CD4-positive, alpha-beta T cell (primary cell): ENCODE measurements at places on chromosomes 16 and 17.
A peak's percentile ranks its signal among the peaks of the same experiment; 100 is the strongest.

- DNase-seq, result no peak
Observed at GRCh38 chr16:4362476-4363135, 9.0 kb upstream of the VASN start.

GRCh38 chr17:10041287-10041612 is 136.2 kb upstream of the RCVRN start:
- no peak for DNase-seq

- DNase-seq, result no peak
Observed at GRCh38 chr16:57637020-57637419, 8.6 kb downstream of the ADGRG1 start.

GRCh38 chr17:15466131-15466530 is 1.3 kb downstream of the CDRT4 start:
- no peak for DNase-seq

GRCh38 chr16:15576960-15577958 is 65.7 kb downstream of the MARF1 start:
- DNase-seq, result no peak

DNA sequence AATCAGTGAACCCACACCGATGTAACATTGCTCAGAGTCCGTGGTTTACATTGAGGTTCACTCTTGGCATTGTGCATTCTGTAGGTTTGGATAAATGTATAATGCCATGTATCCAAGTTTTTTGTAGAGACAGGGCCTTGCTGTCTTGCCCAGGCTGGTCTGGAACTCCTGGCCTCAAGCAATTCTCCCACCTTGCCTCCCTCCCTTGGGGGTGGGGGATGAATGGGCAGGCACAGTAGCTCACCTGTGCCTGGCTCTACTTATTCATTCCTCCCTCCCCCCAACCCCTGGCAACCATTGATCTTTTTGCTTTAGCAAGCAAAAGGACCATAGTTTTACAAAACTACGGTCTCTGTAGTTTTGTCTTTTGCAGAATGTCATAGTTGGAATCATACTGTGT is 181.4 kb downstream of the SPECC1 start:
- DNase-seq, result no peak

DNA sequence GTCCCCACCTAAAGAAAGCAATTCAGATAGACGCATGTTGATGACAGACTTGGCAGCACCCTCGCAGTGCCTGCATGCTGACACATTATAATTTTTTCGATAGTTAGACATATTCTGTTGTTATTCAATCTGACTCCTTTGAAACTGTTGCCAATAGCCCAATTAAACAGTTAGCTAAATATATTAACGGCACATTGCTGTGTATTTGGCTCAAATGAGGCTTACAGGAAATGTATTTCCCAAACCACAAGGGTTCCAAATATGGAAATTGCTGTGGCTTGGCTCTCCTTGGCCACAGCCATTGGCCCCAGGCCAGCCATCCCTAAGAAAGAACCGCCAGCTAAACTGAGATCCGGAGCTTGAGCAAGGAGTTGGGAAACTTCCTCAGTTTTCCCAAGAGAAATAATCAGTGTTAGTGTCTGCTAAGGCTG is 31.1 kb downstream of the C16orf82 start:
- DNase-seq, result no peak

DNA sequence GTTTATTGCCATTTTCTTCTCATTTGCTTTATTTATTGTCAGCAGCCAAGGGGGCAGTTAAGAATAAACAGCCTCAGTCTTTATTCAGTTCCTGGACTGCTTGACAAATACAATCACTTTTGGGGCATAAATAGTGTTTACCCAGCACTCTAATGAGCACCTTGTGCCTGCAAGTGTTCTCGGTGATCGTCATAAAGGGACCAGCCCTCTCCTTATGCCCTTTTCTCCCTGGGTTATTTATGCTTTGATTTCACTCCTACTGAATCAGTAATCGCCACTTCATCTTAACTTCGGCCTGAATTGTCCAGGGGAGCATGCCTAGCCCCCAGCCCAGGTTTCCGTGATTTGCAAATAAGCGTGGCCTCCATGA is 55.7 kb upstream of the CACNG5 start:
- no peak for DNase-seq

GRCh38 chr17:11622492-11622891 is 24.2 kb downstream of the DNAH9 start:
- DNase-seq, result no peak

GRCh38 chr17:78896834-78897663 is 6.0 kb downstream of the CEP295NL start:
- DNase-seq, result no peak

GRCh38 chr17:65743308-65743655 is 181.8 kb upstream of the AXIN2 start:
- DNase-seq, result no peak

DNA sequence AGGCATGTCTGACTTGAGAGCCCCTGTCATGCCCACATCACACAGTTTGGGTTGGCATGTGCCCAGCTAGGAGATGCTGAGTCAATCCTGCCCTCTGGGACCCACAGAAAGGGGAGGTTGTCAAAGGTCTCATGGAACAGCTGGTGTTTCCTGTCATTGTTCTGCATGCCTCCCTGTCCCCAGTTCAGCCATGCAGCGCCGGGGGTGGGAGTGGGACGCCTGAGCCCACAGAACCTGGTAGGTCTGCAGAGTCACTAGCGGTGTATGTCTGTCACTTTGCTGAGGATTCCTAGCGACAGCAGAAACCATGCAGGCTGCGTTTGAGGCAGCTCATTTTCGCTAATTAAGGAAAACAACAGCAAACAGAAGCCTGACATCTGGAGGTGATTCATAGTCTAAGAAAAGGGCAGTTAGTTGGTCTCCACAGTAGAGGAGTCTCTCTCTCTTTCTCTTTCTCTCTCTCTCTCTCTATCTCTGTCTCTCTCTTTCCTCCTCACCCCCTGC is 19.6 kb upstream of the CCL1 start:
- no peak for DNase-seq

DNA sequence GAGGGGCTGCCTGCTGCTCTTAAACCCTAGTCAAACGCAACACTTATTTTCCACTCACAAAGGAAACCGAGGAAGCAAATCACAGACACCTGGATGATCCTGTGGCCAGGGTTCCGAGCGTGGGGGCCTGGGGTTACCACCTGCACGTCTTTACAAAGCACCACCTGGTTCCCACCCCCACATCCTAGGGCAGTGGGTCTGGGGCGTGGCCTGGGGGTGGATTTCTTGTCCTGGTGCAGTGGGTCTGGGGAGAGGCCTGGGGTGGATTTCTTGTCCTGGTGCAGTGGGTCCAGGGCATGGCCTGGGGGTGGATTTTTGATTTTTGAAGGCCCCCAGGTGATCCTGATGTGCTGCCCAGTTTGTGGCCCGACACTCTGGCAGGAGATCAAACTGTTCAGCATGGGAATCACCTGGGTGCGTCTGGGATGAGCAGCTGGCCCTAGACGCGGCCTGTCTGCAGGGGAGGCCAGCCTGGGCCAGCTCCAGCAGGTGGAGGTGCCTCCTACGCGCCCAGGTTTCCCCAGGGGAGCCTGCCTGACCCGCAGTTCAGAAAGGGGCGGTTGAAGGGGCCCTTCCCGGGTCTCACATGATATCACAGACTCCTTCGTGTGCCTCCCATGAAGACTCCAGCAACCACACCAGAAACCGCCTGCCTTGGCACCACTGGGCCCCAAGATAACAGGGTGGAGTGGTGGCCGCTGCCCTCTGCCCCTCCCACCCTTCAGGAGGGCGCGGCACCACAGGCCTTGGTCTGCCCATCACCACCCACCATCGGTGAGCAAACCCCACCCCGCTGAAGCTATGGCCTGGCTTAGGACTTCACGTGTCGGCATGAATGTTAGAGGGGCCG is 6.3 kb downstream of the HAGH start:
- no peak for DNase-seq

DNA sequence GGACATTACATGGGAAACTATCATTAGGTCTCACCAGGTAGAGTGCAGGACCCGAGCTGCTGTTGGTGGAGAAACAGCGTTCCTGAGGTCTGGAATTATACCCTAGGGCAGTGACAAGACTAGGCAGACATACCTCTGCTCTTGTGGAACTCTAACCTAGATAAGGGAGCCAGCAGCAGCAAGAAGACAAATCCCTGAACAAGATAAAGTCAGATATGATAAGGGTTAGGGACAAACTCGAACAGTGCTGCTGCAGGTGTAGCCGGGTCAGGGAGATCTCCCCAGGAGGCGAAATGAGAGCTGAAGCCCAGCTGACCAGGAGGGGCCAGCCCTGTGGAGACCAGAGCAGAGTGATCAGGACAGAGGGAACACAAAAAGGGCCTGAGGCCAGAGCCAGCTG is 34.7 kb downstream of the ARSG start:
- no peak for DNase-seq

DNA sequence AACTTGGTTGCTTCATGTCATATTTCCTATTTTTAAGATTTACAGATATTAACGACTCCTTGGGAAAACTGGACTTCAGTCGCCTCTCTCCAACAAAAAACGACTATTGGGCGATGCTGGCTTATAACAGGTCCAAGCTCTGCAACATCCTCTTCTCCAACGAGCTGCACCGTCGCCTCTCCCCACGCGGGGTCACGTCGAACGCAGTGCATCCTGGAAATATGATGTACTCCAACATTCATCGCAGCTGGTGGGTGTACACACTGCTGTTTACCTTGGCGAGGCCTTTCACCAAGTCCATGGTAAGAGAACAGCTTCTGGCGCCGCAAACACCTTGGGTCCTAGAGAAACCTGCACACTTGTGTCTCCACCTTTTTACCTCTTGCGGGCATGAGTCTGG is 333.0 kb downstream of the WWOX start:
- no peak for DNase-seq

DNA sequence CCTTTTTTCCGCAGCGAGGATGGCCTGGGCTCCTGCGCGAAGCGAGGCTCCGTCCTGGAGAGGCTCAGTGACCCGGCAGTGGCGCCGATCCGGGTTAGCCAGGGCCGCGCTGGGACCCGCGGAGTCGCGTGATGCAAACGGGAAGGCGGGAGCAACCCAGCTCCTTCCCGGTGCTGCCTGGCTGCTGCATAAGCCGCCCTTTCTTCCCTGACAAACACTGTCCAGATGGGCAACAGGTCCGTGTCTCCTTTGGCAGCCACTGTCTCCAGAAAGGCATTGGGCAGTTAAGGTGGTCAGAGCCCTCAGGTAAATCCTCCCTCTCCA is 21.8 kb upstream of the ZNHIT3 start:
- no peak for DNase-seq

DNA sequence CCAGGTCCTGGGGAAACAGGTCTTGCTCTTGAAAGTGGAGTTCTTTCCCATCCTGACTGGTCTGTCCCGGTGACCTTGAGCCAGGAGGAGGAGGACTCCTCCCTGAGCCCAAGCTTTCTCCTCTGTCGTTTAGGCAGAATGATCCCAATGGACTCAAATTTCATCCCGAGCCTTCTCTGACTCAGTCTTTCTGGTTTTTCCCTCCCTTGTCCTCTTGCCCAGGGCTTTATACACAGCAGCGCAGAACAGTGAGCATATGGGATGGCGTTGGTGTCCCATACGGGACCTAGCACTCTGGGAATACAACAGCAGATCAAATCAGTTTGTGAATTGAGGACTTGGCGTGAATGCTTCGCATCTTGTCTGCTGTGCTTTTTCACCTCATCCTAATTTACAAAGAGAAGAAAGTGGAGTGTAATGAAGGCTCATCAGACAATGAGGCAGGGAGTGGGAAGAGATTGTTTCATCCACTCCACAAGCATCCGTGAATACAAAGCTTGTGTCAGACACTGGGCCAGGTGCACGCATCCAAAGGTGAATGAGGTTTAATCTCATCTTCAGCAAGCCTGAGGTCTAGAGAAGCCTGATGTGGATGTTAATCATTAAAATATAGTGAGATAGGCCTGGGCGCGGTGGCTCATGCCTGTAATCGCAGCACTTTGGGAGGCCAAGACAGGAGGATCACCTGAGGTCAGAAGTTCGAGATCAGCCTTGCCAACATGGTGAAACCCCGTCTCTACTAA is 1.1 kb upstream of the XYLT1 start:
- DNase-seq, result no peak

GRCh38 chr17:77287432-77288068 is 146.8 kb downstream of the SEC14L1 start:
- no peak for DNase-seq

DNA sequence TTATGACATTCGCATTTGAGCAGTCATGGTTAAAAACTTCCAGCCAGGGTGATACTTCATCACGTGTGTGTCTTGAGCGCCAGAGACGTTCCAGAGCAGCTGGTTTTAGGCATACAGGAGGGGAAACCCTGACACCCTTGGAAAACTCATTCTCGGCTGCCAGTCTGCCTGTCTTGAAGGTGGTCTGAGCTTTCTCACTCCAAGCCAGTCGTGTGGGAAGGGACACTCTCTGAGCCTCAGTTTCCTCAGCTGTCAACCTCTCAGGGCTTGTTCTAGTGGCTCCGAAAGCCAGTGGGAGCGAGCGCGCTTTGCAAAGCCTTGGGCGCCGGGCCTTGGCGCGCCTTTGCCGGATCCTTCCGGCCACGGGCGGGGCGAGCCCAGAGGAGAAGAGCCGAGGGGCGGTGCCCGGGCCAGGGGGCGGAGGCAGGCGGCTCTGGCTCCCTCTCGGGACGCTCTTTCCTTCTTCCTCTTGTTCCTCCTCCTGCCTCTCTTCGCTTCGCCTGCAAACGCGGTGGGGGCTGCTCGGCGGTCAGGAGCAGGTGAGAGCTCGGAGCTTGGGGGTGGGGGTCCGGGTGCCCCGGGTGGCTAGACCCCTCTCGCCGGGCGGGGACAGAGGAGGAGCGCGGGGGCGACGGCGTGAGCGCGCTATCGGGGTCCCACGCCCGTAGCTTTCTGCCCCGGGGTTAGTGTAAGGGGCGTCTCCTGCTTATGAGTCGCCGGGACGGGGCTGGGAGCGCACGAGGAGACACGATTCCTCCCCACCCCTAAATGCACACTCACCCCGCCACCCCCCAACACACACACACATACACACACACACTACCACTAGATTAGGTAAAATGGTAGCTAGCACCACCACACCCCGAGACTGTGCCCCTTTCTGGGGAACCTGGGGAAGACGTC is at the start of gene LDAF1:
TSS of gene LDAF1 (plus strand) at position 467 of the 903 bp plus-strand sequence. CDS start 2,509 bp downstream, outside the sequence.
- DNase-seq, result peak; percentile 61

- DNase-seq, result no peak
Observed at GRCh38 chr17:66397486-66397885, 95.1 kb downstream of the PRKCA start.

- no peak for DNase-seq
Observed at GRCh38 chr16:3147046-3147756, 12.4 kb downstream of the ZNF213 start.

DNA sequence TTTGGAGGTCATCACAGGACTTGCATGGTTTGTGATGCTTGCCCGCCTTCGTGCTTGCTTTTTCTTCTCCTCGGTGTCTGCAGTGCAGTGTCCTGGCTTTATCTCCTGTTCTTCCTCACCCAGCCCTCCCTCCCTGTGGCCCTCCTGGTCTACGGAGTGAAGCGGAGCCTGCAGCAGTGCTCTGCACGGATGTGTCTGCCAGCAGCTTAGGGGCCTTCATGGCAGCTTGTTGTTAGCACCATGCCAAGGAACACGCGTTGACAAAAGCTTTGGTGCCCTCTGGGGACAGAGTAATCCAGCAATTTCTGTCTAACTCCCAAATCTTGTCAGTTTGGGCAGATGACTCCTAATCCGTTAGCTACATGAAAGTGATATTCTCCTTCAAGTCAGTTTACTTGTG is 9.9 kb downstream of the DHODH start:
- no peak for DNase-seq
